Thyroid gland (tissue), 4 donors: ENCODE measurements at places on chromosomes 1 and 21.

- DNase-seq, result no peak
These were observed 14.0 kb downstream of the MX2 start for GRCh38 chr21:41375875-41376274.

GRCh38 chr1:64705591-64705990, 39.3 kb upstream of the RAVER2 start:
- DNase-seq, result no peak

DNA sequence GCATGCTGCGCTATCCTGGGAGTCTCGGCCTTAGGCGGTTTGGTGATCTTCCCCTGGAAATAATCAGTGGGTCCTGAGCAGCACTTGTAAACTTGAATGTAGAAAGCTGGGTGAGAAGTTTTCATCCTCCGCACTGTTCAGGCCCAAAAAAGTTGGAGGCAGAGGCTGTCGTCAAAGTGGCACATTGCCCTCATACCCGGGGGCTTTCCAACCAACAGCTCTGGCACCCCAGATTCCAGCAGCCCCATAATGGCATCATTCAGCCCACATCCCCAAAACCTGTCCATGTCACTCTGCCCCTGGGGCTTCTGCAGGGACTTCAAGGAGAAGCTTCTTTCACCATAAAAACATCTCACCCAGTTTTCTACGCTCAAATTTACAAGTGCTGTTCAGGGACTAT, 59.3 kb downstream of the TOR1AIP2 start:
- DNase-seq, result no peak

DNA sequence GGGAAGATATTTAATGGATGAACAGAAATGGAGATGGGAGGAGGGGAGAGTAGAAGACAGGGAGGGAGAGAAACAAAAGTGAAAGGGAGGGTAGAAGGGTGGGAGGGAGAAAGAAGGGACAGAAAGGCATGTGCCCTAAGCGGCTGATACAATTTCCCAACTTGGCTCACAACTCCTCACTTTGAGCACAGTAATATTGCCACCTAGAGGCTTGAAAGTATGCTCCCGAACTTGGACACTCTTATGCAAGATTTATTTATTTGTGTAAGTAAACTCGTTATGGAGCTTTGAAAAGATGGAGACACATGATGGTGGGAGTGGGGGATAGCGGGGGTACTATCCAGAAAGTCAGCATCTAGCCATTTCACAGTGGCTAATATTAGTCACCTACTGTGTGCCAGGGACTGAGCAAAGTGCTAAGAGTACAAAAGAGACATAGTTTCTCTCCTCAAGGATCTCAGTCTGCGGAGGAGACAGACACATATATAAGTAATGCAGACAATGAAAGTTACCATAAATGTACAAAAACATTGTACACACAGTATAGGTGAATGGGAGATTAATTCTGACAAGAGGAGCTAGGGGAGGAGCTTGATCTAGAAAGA, 189.7 kb downstream of the SEC16B start:
- DNase-seq, result no peak

DNA sequence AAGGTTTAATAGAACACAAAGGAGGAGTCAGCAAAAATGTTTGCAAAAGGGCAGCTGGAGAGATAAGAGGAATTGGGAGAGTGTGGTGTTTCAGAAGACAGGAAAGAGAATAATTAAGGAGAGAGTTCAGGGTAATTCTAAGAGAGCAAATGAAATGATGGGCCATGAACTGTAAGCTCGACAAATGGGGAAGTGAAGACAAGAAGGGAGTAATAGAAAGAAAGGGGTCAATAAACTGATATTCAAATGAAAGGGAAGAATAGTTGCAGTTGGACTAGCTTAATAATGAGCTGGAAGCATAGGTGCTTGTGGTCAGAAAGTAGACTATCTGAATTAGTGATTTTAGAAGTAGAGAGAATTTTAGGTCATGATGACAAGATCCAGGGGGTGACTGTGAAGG, 15.6 kb upstream of the RNF220 start:
- no peak for DNase-seq

DNA sequence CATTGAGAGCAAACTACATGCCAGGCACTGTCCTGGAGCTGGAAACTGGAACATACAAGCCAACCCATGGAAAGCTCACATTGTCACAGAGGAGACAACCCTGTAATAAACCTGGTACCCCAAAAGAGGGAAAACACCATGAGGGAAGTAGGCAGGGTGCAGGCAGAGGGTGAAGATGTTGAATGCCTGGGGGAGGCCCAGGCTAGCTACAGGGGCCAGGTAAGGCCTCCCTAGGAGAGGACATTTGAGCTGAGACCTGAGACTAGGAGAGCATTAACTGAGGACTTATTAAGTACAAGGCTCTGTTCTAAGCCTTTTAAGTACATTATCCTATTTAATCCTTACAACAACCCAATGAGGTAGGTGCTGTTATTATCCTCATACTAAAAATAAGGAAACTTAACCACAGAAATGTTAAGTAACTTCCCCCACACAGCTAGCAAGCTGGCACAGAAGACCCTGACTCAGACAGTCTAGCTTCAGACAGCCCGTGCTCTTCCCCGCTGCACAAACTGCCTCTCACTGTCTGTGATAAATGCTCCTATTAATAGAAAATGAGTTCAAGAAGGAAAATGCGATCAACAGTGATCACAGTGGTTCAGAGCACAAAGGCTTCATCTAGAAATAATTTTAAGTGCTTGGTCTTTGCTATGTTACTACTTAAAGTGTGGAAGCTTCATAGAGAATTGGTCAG, 41.8 kb downstream of the ZNF281 start:
- no peak for DNase-seq

- no peak for DNase-seq
These were observed 48.7 kb downstream of the UCK2 start for GRCh38 chr1:165876121-165876520.

GRCh38 chr1:208835781-208836180, 591.6 kb upstream of the PLXNA2 start:
- no peak for DNase-seq

DNA sequence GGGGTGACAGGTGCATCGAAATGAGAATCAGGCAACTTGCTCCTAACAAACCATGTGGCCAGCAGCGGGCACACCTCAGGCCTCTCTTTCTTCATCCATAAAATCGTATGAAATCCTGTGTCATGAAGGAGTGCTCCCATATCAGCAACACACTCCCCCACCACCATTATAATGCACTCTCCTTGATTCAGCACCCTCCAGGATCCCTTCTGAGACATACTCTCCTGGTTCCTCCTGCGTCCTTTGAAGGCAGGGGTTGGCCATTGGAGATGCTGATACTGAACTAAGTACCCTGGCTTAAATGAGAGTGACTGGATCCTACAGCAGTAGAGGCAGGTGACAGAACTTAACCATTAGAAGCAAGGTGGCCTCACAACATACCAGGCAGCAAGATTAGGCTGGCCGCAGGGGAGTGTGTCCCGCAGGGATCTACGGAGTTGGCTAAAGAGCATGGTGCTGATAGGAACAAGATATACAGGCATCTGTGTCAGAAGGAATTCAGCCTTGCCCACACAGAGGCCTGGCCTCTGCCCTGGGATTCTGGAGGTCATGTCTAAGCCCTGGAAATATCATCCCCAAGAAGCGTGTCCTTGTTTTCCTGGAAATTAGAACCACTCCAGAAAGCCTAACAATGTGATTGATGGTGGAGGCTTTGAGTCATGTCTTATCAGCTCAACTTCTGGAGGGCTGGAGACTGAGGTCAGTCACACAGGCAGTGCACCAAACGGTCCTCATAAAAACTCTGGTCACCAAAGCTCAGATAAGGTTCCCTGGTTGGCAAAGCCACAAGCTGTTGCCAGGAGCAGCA, 16.8 kb downstream of the S100A7A start:
- no peak for DNase-seq

DNA sequence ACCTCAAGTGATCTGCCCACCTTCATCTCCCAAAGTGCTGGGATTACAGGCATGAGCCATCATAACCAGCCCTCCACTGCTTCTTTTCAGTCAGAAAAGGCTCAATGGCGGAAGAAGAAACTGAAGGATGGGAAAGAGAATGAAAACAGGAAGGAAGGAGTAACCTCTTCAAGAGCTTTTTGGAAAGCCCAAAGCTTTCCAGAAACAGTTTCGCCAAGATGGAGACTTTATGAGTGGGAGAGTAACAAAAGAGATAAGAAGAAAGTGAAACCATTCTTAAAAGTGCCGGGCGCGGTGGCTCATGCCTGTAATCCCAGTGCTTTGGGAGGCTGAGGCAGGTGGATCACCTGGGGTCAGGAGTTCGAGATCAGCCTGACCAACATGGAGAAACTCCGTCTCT, 62.7 kb upstream of the NBL1 start:
- no peak for DNase-seq

- DNase-seq, result no peak
These were observed at the start of gene CD247 for GRCh38 chr1:167518331-167518700. TSS of gene CD247 (minus strand) at chr1:167518529. CDS start at chr1:167518465, 64 bp downstream.

DNA sequence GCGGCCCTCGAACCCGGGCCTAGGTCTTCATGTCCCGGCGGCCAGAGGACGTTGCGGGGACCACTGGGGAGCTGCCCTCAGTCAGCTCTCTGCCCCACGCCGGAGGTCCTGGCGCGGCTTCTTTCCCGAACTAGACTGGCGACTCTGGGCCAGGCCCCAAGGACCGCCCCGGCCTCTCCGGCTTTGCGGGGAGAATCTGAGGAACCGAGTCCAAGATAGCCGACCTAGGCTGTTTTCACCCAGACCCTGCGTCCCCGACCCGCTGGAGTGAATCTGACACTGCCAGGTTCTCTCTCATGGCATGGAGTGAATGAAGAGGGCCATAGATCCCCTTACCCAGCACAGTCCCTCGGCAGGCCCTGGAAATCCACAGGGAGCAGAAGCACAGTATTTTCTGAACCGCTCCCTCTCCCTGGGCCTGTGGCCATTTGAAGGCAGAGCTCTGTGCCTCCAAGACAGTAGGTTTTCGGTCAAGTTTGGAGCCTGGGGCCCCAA, 9.9 kb upstream of the BARHL2 start:
- no peak for DNase-seq

DNA sequence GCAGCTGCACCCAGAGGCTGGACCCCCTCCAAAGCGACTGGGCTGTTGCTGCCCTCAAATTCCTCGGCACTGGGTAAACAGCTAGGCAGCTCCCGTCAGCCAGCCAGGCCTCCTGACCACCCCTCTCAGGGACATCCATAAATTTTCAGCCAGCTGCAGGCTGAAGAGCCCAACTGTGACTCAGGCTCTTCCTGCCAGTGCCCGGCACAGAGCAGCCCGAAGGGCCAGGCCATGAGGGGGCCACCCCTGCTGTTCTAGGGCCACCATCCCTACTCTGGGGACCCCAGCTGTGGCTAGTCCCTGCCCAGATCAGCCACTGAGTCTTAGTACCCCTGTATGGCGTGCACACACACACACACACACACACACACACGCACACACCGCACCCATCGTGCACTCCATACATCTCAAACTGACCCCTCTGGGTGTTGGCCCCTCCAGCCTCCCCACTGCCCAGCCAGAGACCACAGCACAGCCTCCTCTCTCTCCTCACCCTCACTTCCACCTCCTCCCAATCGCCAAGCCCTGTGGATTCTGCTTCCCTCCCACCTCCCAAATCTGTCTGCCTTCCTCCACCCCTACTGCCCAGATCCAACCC, 6.2 kb upstream of the LAPTM5 start:
- DNase-seq, result peak; percentile 67

DNA sequence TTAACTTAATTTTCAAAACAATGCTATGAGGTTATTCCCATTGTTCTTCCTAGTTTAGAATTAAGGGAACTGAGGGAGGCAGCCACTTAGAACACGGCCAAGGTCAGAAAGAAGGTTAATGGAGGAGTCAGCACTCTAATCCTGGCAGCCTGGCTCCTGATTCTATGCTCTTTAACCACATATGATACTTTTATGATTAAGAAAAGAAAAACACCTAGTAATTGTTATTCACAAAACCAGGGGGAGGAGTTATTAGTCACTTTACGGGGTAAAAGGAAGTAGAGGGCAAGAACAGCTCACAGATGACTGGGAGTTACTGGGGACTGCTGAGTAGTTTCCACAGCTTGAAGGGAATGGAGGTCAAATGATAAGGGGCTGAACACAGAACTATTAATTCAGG, 38.6 kb downstream of the GADD45A start:
- DNase-seq, result no peak

- DNase-seq, result peak; percentile 50
These were observed 34.8 kb downstream of the ZMYND12 start for GRCh38 chr1:42420911-42421585.

DNA sequence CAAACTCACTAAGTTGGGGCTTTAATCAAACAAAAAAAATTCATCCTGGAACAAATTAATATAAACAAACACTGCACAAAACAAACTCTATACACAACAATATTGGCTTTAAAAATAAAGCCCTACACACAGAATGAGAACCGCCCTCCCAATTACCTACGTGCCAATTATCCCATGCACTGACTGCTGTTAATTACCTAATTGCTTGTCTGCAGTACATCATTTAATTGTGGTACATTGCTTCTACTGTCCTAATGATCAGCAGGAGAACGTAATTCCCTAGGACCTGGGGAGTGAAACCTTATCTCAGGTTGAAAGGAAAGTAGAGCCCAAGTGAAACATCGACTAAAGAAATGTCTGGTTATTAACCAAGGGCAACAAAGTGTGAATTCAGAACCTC, 364.5 kb downstream of the KCNH1 start:
- DNase-seq, result no peak

DNA sequence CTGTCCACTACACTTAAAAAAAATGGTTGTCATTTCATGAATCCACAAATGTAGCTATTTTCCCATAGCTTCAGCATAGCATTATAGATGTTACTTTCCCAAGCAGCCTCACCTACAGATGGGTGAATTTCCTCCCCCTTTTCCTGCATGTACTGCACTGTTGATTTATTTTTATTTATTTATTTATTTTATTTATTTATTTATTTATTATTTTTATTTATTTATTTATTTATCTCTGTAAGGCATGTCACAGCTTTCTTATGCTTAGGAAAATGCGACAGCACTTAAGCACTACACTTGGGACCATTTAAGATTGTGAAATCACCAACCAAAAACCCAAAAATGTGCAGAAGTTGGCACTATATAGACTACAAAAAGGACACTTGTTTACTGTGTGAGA, 4.9 kb downstream of the CD1A start:
- DNase-seq, result no peak

DNA sequence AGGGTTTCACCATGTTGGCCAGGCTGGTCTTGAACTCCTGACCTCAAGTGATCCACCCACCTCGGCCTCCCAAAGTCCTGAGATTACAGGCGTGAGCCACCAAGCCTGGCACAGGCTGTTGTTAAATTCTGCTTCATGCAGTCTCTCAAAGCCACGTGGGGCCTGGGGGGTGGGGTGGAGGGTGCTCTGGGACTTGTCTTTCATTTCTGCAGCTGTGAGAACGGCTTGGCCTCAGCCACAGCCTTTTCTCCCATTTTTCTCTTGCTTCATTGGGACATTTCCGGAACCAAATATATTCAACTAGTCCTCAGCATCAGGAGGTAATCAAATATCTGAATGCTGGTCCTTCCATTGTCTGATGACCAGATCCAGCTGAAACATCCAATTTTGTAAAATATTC, 27.6 kb upstream of the KCNE2 start:
- DNase-seq, result no peak

DNA sequence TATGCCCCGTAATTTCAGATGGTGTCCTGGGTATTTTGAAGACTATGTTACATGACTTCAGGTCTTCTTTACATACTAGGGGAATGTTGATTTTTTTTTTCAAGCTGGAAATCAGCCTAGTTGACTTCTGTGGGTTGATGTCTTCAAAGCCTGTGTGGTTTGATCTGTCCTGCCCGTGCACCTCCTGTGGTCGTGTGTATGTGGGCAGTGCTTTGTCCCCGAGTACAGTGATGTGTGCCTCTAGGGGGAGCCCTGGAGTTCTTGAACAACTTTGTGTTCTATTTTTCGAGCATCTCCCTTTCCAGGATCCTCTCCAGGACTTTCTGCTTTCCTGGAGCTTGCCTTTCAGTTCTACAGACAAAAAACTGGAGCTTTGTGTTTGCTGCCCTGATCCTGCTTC, 28.9 kb downstream of the OBSCN start:
- DNase-seq, result peak; percentile 26
